ENCODE measurements at places on chromosomes 5 and 9.

GRCh38 chr5:132370181-132370970, 866 bp downstream of the SLC22A5 start:
- DNase-seq: no peak

GRCh38 chr9:134959126-134959970, 41.6 kb upstream of the FCN1 start:
- DNase-seq: no peak

DNA sequence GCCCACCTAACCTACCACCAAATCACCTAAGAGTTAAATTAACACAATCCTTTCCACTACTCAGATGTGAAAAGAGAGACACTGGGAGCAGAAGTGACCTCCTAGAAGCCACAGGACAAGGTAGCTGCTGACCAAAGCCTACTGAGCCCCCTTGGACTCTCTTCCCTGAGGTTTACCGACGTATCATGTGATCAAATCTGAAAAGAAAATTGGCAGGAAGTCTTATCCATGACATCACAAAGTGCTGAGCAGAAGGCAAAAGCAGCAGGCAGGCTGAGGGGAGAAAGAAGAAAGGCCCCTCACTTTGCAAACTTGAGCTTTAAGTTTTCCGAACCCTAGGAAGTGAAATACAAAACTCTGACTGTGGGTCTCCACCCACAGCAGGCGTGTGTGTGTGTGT, 11.1 kb downstream of the PRELID2 start:
- no peak for DNase-seq

DNA sequence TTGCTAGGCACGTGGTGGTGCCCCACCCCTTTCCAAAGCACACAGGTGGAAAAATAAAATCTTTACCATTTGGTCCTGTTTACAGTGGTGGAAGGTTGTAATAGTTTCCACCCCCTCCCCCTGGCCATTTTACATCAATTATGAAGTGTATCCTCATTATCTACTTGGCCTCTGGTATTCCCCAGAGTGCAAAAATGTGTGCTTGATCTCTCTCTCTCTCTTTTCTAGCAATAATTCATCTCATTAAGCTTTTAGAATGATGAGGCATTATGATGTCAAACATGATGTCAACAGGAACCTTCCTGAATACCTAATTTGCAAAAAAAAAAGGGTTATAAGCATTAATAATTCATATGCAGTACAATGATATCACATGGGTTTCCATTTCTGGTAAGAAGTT, 3.1 kb downstream of the PDE8B start:
- no peak for DNase-seq

- no peak for DNase-seq
Observed at GRCh38 chr5:177594071-177594470, 2.1 kb downstream of the TMED9 start.

DNA sequence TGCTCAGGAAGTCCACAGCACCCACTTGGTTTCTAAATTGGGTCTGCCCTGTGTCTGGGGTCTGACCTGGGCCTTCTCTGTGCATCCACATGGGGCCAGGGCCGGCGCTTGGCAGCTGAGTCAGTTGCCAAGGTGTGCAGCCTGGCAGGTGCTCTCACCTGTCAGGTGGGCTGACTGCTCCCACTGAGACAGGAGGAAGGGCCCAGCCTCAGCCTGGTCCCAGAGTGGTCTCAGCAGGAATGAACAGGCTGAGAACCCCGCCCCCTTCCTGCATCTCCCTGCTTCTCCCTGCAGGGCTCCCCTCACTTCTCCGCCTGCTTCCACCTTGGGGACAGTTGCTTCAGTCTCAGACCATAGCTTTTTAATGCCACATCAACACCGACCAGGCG, 60.5 kb downstream of the BARX1 start:
- DNase-seq: no peak

GRCh38 chr9:134365791-134366222, 39.6 kb downstream of the RXRA start:
- DNase-seq: peak; percentile 81

DNA sequence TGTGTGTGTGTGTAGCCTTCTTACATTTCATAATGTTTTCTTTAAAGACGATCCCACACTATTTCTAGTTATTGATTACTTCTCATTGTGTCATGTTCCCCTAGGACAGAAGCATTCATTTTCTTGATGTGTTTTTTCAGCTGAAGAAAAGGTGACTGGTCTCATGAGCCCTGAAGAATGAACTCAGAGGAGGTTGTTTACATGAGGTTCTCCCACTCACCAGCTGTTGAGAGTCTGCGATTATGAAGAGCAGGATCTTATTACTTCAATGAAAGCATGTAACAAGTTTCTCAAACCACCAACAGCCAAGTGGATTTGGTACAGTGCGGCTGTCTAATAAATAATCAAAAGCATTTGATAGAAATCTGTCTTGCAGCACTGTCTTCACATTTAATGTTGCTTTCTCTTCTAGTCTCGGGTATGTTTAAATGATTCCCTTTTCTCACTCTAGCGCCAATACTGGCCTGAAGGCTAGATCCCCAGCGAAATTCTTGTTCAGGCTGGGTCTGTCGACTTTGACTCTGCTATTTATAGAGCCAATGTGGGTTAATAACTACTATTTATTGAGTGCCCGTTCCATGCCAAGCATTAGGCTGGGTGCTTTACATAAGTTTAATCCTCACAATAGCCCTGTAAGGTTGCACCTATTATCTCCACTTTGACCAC, 9.6 kb upstream of the FSD1L start:
- no peak for DNase-seq

- no peak for DNase-seq
Observed at GRCh38 chr5:21152611-21153010, 1164.6 kb upstream of the CDH18 start.

DNA sequence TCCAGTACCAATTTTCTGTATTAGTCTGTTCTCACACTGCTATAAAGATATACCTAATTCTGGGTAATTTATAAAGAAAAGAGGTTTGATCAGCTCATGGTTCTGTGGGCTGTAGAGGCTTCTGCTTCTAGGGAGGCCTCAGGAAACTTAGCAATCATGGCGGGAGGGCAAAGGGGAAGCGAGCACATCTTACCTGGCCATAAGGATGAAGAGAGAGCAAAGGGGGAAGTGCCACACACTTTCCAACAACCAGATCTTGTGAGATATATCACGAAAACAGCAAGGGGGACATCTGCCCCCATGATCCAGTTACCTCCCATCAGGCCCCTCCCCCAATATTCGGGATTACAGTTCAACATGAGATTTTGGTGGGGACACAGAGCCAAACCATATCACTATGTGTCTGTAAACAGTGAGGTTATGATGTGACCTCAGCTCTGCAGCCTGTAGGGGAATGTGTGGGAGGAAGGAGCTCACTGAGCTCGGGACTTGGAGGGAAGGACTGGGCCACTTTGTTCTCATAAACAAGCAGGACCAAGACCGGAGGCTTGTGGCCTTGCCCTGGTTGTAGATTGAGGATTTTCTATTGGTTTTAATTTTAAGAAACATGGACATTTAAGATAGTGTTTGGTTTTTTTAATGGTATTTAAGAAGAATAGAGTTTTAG, 85.2 kb downstream of the EHMT1 start:
- no peak for DNase-seq

DNA sequence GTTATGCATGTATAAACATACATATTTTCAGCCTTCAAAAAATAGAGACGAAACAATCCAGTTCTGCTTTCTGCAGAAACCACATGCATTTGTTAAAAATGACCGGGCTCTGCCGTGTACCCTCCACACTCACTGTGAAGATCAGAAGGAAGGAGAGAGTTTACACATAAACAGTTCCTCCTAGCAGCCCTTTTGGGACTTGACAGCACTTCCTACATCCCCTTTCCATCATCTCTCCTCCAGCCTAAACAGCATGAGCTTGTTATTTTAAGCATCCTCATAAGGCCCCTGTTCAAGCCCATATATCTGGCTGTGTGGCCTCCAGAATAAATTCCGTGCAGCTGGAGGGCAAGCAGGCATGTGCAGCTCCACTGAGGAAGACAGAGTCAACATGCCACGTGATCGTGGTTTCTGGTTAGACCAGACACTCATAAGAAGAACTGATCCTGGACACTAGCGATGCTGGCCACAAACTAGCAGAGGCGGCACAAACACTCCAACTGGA, 42.2 kb downstream of the NIPAL4 start:
- no peak for DNase-seq

GRCh38 chr5:68544091-68544647, 328.6 kb downstream of the PIK3R1 start:
- no peak for DNase-seq

- DNase-seq: no peak
Observed at GRCh38 chr5:73005886-73006285, 50.0 kb downstream of the FCHO2 start.

DNA sequence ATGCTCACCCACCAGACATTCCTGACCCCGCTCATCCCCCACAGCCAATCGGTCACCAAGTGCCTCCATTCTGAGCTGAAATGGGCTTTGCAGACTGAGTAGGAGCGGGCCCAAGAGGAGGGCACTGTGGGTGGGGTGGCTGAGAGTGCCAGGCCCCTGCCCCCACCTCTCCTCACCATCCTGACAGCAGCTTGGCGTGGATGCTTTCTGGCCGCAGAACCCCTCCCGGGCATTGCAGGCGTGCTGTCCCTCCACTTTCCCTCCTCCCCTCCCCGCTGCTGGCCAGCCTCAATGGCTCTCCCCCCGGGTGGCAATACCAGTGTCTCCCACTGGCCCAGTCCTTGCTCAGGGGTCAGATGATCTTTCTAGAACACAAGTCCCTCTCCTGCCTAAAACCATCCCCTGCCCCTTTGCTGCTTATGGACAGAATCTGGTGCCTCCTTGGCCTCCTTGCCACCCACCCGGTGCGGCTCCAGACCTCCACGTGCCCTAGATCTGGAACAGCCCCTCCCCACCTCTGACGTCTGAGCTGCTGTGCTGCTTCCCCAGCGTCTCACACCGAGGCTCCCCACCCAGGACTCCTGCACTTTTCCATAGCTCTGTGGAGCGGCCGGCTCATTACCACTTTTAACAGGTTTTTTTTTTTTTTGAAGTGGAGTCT, 6.1 kb downstream of the FLT4 start:
- no peak for DNase-seq
